Cardiac atrium fibroblast (primary cell): ENCODE measurements at places on chromosomes 7 and 10. TPM values are rescaled to one million over a fixed set of nuclear protein-coding genes. Genes with fewer than 3 reads are reported as not detected.

FAM149B1 gene
- 11.3 and 14.8 TPM in 2 replicates for total RNA-seq

ALOX5 gene
- total RNA-seq, result not detected in 2 replicates

COL13A1 gene
- total RNA-seq, result 26.9 and 27.9 TPM in 2 replicates

HOXA2 gene
- not detected in 2 replicates for total RNA-seq

FFAR4 gene
- not detected in 2 replicates for total RNA-seq

ZNF212 gene
- total RNA-seq, result 3.1 and 3.8 TPM in 2 replicates

KAZALD1 gene
- total RNA-seq, result 21.2 and 57.8 TPM in 2 replicates

TAS2R5 gene
- 0.16 and 2.7 TPM in 2 replicates for total RNA-seq

ADAM8 gene
- total RNA-seq, result 0.32 TPM in 1 of 2 replicates, not detected in the other

CALML3 gene
- not detected in 2 replicates for total RNA-seq

UBE3C gene
- total RNA-seq, result 68.6 and 72.9 TPM in 2 replicates

EPHA1 gene
- not detected in 2 replicates for total RNA-seq

OR2A25 gene
- not detected in 2 replicates for total RNA-seq

PRR15 gene
- 21.1 and 41.9 TPM in 2 replicates for total RNA-seq

GIMAP2 gene
- total RNA-seq, result 0.81 and 5.2 TPM in 2 replicates

EBF3 gene
- total RNA-seq, result 21.1 and 38.5 TPM in 2 replicates

SLIT1 gene
- not detected in 2 replicates for total RNA-seq

HTRA1 gene
- total RNA-seq, result 123 and 135 TPM in 2 replicates

ADCY1 gene
- 0.36 and 0.49 TPM in 2 replicates for total RNA-seq

MGMT gene
- total RNA-seq, result 45.4 and 53.3 TPM in 2 replicates

NKX1-2 gene
- total RNA-seq, result not detected in 2 replicates

WNT8B gene
- not detected in 2 replicates for total RNA-seq

RARRES2 gene
- total RNA-seq, result 7.8 TPM in 1 of 2 replicates, not detected in the other

SLC26A3 gene
- total RNA-seq, result not detected in 2 replicates

CRHR2 gene
- total RNA-seq, result not detected in 2 replicates

TAC1 gene
- total RNA-seq, result 5.2 TPM in 1 of 2 replicates, not detected in the other

PRTFDC1 gene
- total RNA-seq, result 11.4 and 14.6 TPM in 2 replicates

PKD1L1 gene
- total RNA-seq, result 0.16 TPM in 1 of 2 replicates, not detected in the other

HEPACAM2 gene
- not detected in 2 replicates for total RNA-seq

TMEM176B gene
- not detected in 2 replicates for total RNA-seq

ASB4 gene
- total RNA-seq, result not detected in 2 replicates
